ENCODE measurements at places on chromosomes 3 and 15.

DNA sequence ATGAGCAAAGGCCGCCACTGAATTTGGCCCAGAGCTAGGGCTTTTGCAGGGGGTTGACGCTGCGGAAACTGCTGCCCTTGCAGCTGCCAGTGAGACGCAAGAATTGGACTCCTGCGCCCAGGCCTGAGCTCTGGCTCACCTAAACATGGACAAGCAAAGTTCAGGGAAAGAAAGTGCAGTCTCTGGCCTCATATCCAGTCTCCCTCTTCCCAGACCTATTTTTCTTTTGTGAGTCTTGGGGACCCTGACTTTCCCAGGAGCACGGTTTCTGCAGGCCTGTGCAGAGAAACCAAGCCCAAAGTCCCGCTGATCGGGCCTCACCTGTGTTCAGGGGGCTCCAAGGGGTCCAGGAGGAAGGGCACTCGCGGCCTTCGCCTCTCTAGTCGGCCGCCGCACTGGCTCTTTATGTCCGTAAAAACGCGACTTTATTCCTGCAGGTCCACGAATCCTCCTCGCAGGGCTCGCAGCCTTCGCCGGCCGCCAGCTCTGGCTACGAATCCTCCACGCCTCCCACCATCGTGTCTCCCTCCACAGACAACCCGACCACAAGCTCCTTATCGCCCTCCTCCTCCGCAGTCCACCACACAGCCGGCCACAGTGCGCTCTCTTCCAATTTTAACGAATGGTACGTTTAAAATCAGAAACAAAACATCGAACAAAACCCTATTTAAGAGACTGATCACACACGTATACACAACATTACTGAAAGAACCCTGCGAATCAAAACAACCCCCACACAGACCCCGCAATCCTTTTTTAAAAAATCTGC, 3.9 kb downstream of the ZIC1 start:
- no peak for DNase-seq

GRCh38 chr3:11603628-11604027, 40.1 kb downstream of the VGLL4 start:
- DNase-seq = peak; percentile 83

GRCh38 chr3:196810963-196811581, 56.6 kb upstream of the SENP5 start:
- no peak for DNase-seq

- DNase-seq = no peak
Measured at GRCh38 chr15:88419830-88420229, 47.4 kb downstream of the MRPL46 start.
